ENCODE measurements at places on chromosomes 13 and 19.

DNA sequence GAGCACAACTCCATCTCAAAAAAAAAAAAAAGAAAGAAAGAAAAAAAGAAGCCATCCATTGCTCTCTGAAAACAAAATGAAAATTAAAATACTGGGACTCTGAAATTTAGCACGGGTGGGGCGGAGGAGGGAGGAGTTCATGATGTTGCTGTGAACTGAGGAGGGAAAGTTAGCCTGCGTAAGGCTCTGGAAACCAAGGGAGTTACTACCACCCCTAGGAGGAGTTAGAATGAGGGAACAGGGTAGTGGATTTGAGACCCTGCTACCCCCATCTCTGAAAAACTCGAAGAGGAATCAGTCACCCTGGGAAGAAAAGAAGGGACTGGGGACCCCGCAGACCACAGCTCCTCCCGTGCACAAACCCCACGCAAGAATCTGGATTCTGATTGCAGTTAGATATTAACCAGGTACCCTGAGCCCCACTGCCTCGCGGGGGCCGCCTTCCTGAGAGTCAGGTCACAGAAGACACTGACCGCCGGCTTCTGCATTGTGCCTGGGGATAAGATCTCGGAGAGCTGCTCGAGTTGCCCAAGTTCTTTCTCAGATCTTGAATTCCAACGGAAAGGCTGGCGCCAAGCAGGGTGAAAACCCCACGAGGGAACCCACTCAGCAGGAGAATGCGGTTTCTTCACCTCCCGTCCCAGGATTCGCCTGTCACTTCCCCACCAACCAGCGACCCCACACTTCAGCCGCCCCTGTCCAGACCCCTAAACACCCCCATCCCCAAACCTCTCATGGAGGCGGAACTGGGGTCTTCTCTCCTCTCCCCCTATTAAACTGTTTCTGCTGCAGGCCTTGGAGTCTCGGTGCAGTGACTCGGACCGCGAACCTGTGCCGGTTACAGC, 870 bp downstream of the ZNF442 start:
- DNase-seq = no peak

DNA sequence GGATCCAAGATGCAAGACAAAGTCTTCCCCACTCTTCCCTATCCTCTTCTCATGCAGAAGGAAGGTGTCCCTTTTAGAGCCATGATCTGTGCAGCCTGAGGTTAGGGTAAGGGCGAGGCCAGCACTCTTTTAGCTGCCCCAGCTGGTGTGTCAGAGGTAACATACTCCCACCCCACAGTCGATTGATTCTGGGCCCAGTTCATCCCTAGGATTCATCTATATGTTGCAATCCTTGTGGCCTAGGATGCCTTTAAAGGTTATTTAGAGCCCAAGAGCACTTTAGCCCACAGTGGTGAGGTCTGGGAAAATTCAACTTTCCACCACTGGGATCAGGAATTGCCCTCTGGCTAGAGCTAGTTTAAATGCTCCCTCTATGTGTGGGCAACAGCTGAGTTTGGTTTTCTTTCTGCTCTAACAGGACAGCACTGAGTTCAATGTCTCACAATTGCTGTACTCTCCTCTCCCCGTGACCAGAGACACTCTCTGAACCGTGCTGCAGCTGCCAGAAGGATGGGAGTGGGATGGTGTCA, 201.3 kb upstream of the SERP2 start:
- no peak for DNase-seq

DNA sequence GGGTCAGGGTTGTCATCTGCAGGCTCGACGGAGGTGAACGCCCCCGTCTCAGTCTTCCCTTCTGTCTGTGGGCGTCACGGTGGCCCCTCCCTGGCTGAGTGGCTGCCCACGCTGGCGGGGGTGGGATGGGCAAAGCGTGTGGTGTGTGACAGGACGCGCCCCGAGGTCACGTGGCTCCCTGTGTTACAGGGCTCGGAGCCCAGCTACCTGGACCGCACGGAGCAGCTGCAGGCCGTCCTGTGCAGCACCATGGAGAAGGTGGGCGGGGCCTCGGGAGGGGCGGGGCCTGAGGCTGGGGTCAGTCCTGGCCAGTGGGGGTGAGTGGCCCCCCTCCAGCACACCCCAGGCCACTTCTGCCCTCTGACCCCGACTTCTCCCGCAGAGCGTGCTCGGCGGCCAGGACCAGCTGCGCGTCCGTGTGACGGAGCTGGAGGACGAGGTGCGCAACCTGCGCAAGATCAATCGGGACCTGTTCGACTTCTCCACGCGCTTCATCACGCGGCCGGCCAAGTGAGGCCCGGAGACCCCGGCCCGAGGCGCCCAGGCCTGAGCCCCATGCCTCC, 6.3 kb upstream of the GRIN3B start:
- DNase-seq = no peak

- no peak for DNase-seq
These were observed 37.0 kb downstream of the MYCBP2 start for GRCh38 chr13:77289851-77290250.

DNA sequence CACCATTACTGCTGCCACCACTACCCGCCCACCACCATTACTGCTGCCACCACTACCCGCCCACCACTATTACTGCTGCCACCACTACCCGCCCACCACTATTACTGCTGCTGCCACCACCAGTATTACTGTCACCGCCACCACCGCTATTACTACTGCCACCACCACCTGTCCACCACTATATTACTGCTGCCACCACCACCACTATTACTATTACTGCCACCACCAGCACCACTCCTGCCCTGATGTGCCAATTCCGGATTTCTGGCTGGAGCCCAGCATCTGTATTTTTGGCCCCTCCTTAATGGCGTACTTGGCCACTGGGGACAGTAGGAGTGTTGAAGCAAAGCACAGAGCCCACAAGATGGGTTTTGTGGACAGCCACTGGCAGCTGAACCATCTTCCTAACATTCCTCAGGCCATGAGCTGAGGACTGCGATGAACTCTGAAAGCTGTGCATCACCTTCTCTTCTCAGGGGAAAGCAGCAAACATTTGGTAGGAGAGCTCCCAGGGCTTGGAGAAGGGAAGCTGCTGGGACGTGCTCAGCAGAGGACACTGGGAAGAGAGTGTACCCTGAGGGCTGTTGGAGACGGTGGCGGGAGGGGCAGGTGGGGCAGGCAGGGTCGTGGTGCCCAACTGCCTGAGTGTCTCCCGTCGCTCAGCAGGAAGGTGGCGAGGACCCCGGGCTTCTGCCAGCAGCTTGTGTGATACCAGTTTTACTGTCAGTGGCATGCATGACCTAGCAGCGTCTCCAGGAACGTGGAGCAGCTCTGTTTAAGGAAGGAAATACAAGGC, 23.0 kb downstream of the CUL4A start:
- no peak for DNase-seq

DNA sequence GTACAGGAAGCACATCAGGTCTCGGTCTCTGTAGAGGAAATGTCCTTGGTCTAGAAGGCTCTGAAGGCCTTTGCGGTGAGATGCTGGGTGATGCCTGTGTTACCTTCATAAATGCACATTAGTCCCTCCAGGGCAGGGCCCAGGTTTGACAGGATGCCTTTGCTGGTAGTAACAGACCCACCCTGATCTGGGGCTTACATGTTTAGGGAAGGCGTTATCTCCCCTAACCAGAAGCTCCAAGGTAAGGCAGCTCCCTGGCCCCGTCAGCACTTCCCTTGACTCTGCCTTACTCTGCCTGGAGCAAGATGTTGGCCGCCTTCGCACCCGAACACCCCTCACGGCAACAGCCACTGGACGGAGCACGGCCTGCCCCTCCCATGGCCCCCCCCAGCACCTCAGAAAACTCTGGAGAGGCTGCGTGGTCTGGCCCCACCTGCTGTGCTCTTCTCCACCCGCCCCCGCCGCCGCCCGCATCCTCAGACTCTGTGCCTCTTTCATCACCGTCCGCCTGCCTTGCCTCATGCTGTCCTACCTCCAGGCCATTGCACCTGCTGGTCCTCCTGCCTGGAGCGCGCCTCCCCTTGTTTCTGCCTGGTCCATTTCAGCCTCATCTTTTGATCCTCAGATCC, 9.1 kb downstream of the AP2A1 start:
- no peak for DNase-seq

DNA sequence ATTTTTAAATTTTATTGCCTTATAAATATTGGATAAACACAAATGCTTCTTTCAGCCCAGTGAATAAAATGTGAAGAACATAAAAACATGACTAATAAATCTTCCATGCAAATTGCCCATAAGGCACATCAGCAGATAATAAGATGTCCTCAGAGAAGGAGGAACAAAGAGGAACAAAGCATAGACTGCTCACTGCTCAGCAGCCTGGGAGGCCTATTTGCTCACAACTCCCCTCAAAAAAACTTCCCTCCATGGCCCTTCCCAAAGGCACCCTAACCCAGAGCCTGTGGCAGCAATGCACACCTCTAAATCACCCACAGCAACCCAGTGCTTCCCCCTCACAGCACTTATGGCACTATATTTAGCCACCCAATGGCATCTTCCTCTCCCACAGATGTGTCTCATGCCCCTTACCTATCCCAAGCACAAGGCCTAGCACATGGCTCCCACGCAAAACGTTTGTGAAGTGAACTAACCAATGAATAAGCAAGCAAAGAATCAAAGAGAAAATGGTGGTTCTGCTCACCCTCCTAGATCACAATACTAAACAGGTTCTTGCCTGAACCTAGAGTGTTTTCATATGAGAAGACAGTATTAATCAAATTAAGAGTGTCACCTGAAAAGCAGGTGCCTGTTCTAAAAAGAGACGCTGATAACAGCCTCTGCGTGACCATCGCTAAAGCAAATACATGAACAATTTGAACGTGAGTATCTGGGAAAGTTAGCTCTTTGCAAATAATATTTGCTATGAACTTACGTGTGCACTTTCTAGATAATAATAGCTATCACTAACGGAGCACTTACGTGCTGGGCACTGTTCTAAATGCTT, 96.9 kb downstream of the TBC1D4 start:
- DNase-seq = no peak

- DNase-seq = no peak
These were observed 88.2 kb downstream of the STK24 start for GRCh38 chr13:98488736-98489135.

- no peak for DNase-seq
These were observed 130.1 kb upstream of the KLF12 start for GRCh38 chr13:74264333-74264732.

DNA sequence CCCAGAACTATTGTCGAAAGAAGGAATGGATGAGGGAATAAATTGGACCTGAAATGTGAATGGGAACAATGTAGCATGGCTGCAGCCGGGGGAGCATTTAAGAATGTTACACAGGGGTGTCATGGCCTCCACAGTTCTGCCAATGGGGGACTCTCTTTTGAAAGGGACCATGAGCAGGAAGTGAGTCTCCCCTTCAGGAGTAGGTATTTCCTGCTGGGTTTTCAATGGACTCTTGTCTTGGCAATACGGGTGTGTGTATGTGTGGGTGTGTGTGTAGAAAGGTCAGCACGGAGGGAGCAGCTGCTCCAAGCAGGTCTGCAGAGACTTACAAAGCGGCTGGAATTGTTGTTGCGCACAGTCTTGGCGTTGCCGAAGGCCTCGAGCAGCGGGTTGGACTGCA, 24.4 kb downstream of the MYO1F start:
- no peak for DNase-seq

All from CD4-positive, alpha-beta T cell treated with Interleukin-15 for 4 hours (primary cell).